ENCODE measurements at places on chromosomes 12 and 14.

- DNase-seq = no peak
Observed at GRCh38 chr12:108800591-108800990, 56.8 kb downstream of the SSH1 start.

DNA sequence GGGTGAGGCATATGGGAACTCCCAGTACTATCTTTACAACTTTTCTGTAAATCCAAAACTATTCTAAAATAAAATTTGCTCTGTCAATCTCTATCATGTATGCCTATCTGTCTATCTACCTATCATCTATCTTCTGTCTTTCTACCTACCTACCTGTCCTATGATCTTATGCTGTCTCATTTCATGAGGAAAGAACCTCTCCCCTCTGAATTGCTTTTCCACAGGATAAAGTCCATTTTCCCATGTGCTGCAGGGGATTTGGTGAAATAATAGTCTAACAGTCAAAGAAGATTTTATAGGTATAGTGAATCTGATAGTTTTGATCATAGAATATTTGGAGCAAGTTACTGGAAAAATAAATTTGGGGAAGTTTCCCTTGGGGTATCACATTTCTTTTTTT, 86.8 kb upstream of the RIC8B start:
- no peak for DNase-seq

DNA sequence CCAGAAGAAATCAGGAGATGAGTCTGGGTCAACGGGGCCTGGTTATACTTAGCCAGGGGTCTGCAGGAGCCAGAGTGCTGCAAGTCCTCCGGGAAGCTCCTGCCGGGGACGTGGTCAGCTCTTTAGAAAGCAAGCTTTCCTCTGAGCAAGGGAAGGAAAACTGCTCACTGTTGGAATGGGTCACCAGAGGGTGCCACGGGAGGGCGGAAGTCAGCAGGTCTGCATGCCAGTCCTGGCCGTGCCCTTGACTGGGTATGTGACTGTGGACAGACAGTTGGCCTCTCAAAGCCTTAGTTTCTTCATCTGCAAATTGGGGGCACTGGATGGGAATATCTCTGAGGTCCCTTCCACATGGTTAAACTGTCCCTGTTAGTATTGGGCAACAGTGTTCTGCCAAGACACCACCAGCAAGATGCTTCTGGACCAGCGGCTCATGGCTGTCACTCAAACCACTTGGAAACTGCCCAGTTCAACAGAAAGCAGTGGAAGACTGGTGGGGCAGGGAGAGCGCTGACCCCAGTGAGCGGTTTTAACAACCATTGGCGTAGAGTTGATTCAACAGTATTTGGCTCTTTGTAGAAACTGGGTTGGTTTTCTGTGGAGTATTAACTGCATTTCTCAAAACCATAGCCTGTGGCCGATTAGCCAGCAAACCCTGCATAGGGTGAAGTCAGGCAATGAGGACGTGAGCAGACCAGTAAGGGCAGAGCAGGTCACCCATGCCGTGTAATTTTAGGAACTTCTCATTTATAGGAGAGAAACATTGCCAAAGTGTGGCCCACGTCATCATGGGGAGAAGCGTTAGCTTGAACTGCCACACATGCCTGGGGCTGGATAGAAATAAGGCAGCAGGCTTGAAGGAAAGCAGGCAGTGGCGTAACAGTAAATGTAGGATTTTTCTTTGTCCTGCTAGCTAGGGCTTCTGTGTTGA, 163.9 kb upstream of the PRMT8 start:
- no peak for DNase-seq

- no peak for DNase-seq
Observed at GRCh38 chr12:76124456-76124855, 40.0 kb upstream of the NAP1L1 start.

GRCh38 chr12:106195621-106196027, 52.2 kb downstream of the CKAP4 start:
- no peak for DNase-seq

DNA sequence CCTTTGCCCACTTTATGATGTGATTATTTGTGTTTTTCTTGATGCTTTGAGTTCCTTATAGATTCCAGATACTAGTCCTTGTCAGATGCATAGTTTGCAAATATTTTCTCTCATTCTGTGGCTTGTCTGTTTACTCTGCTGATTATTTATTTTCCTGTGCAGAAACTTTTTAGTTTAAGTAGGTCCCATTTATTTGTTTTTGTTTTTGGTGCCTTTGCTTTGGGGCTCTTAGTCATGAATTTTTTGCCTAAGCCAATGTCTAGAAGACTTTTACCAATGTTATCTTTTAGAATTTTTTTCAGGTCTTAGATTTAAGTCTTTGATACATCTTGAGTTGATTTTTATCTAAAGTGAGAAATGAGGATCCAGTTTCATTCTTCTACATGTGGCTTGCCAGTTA, 667.3 kb downstream of the SLC16A7 start:
- DNase-seq = no peak

GRCh38 chr12:72295744-72296143, 23.6 kb downstream of the TRHDE start:
- DNase-seq = no peak

- no peak for DNase-seq
Observed at GRCh38 chr12:52469853-52470252, 3.8 kb downstream of the KRT6C start.

GRCh38 chr12:120212301-120212700, 11.4 kb upstream of the RPLP0 start:
- no peak for DNase-seq

GRCh38 chr14:20998139-20998538, 954 bp upstream of the SLC39A2 start:
- DNase-seq = no peak

GRCh38 chr14:67999290-67999689, 179.7 kb downstream of the RAD51B start:
- no peak for DNase-seq

- DNase-seq = no peak
Observed at GRCh38 chr14:54339771-54340170, 57.0 kb upstream of the CDKN3 start.

DNA sequence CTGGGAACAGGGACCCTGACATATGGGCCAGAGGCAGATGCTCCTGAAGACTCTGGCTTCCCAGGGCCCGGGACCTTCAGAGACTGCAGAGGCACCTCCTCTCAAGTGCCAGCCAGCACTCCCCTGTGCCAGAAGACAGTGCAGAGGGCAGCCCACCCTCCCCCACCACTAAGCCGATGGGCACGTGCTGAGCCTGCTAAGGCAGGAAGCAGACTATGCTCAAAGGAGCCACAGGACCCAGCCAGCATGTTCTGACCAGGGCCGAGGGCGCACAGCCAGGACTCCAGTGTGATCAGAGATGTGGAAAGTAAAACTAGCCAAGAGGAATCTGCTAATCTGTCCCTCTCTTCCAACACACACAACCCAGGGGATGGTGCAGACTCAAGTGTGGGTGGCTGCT, 29.8 kb downstream of the DIO3 start:
- DNase-seq = no peak

DNA sequence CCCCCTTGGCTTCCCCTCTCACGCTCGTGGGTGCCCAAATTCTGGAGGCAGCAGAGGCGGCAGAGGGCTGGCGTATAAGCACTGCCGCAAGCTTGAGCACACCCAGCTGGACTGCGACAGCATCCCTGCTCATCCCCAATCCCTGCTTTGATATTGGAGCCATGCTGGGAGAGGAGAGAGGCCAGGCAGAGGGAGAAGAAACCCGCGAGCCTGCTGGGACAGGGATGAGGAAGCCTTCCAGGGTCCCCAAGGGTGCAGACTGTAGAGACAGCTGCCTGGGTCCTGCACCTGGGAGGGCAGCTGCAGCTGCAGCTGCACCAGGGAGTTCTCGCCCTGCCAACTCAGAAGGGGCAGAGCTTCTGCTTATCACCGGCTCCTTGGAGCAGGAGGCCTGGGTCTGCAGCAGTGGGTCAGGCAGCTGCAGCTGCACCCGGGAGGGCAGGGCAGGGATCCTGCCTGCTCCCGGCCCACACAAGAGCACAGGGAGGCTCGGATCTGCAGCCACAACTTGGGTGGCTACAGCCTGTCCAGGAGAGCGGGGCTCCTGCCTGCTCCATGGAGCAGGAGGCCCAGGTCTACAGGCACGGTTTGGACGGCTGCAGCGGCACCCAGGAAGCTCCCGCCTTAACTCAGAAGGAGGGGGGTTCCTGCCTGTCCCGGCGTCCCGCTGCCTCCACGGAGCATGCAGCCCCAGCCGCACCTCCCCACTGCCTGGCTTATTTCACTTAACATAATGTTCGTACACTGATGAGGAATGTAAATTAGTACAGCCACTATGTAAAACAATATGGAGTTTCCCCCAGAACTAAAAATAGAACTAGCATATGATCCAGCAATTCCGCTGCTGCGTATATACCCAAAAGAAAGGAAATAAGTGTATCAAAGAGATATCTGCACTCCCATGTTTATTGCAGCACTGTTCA, 60.4 kb upstream of the SGPP1 start:
- DNase-seq = no peak

DNA sequence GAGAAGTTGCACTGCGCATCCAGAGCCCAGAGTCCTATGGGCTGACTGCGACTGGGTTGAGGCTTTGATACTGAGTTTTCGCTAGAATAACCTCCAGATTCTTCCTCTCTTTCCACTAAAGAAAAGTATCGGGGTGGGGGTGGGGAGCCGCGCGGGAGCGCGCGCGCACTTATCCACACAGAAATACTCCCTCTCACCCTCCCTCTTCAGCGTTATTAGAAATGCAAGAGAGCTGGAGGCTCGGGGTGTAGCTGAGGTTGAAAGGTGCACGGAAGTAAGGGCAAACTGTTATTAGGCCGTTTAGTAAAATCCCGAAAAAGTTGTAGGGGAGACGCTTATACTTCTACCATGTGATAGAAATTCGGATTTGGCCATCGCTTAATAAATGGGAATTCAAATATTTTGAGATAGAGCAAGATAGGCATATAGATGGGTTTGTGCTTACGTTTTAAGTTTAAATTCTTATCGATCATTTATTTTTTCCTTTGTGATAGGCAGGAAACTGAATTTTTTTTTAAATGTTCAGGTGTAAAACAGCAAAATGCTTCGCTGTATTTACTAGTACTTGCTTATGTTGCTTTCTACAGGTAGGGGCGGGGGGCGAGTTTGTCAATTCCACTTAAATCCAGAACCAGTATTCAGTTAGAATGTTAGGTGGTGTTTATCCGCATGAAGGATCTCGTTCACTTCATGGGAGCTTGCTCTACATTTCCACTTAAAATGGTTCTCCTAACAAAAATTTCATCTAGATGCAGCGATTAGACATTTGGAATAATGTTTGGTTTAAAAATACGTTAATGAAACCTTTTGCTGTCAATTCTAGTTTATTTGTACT, 1.1 kb downstream of the ARHGAP5 start:
- DNase-seq = no peak

- DNase-seq = no peak
Observed at GRCh38 chr12:128994856-128995255, 141.6 kb downstream of the GLT1D1 start.

DNA sequence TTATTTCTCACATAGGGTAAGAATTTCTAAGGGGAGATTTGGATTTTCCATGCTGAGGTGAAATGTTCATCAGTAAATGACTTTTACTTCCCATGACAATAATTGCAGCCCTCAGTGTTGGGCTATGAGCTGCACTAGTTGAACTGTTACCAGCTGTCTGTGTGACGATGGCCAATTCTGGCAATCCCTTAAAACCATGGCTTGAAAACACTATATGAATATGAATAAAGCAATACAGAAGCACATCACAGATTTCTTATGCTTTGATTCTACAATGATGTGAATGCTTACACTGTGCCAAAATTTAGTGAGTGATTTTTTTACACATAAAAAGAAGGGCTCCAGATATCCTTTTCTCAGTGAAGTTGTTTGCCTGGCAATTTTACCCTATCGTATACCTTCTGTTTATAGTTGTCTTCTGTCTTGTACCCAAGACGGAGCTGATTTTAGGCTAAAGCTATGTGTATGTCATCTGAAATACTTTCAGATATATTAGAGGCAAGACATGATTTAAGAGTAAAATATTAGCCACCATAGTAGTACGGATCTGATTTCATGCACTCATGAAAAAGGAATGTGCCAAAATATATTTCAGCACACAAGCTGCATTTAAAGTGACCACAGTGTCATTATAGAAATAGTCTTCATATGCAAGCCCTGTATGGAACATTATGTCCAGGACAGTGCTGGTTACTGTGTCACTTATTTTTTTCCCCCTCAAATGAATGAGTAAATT, 52.0 kb downstream of the SLC38A4 start:
- DNase-seq = no peak

DNA sequence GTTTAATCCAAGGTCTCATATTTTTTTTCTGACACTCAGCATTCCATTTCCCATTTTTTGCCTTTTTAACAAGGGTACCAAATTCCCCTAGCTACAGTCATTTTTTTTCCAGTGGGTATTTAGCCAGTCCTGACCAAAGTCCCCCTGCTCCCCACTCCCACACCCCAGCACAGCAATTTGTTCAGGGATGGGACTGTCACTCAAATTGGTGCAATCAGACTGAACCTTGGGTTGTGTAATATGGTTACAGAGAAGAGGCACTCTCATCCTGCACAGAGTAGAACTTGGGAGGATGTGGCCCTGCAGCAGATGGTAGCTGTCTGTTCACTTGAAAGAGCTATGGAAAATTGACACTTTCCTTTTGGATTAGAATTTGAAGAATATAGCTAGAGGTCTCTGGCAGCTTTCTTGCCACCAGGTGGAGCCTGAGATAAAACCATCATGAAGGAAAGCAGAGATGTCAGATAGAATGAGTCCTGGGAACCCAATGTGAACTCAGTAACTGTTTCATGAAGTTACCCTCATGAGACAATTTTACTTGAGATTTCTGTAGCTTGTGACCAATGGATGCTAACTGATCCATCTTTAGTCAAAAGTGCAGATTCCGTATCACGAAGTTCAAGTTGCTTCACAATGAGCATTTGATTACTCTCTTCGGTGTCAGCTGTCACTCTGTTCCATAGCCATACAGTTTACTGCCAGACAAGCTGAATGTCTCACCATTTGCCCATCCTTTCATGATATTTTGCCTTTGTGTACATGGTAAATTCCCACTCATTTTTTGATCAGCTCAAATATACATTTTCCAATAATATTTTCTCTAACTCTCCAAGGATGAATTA, 394.0 kb upstream of the SYT1 start:
- no peak for DNase-seq

GRCh38 chr12:76186131-76186906, 101.8 kb upstream of the NAP1L1 start:
- DNase-seq = no peak

DNA sequence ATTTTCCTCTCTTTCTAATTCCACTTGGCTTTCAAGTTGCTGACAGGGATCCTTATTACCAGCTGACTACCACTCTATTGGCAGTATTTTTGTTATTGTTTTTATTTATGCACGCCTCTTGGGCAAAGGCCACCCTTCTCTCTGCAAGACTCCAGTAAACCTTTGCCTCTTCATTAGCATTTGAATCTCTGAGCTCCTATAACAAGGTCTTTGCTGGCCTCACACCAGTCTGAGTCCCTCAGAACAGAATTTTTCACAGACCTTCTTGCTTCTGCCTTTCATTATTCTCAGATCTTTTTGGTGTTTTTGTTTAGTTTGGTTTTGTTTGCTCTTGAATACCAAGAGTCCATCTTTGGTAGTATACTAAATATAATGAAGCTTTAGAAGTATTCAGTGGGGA, 145.9 kb downstream of the PDZRN4 start:
- no peak for DNase-seq
